ENCODE measurements at places on chromosomes 3 and 15.

GRCh38 chr3:170132335-170132734 is 49.2 kb downstream of the PHC3 start:
- DNase-seq: no peak

- DNase-seq: no peak
These were observed 466.7 kb downstream of the SHQ1 start for GRCh38 chr3:72381584-72381983.

DNA sequence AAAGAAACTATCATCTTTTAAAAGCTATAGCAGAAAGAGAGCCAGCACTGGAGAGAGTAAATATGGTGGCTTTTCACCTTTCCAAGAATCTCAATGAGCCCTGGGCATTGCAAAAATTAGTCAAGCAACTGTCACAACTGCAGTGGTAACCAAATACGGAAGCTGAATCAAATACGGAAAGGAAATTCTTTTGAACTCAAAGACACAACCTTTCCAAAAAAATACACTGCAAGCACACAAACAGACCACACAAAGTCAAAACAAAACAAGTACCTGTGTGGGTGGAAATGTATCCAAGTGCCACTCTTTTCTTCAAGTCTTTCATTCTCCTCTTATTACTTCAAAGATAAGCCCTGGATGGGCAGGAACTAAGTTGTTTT is 17.6 kb downstream of the VGLL4 start:
- DNase-seq: no peak

DNA sequence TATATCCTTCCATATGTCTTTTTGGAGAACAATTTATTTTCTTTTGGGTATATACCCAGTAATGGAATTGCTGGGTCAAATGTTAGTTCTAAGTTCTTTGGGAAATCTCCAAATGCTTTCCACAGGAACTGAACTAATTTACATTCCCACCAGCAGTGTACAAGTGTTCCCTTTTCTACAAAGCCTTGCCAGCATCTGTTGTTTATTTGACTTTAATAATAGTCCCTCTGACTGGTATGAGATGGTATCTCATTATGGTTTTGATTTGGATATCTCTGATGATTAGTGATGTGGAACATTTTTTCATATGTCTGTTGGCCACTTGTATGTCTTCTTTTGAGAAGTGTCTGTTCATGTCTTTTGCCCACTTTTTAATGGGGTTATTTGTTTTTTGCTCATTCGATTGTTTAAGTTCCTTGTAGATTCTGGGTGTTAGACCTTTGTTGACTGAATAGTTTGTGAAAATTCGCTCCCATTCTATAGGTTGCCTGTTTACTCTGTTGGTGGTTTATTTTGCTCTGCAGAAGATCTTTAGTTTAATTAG is 48.4 kb downstream of the TMEM45A start:
- DNase-seq: no peak

GRCh38 chr3:184561913-184562877 is 610 bp downstream of the EPHB3 start:
- DNase-seq: peak; percentile 47

GRCh38 chr15:56969265-56969895 is 50.9 kb downstream of the TCF12 start:
- DNase-seq: no peak

DNA sequence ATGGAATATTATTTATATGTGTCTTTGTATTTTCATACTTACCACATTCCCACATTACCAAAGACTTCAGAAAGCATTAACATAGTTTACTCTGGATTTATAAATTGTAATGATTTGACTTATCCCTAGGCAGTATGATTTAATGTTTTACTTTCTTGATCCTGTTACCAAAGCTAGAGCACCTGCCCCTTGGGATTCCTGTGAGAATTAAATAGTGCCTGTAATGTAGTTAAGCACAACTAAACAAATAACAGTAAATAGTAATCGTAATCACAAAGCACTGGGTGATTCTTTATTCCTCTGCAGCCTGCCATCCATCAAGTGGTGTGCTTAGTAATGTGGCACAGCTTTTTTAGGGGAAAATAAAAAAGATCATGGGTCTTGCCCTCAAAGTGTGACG is 39.1 kb downstream of the ATP2C1 start:
- no peak for DNase-seq

GRCh38 chr3:151047636-151048035 is 37.8 kb upstream of the MED12L start:
- DNase-seq: no peak

DNA sequence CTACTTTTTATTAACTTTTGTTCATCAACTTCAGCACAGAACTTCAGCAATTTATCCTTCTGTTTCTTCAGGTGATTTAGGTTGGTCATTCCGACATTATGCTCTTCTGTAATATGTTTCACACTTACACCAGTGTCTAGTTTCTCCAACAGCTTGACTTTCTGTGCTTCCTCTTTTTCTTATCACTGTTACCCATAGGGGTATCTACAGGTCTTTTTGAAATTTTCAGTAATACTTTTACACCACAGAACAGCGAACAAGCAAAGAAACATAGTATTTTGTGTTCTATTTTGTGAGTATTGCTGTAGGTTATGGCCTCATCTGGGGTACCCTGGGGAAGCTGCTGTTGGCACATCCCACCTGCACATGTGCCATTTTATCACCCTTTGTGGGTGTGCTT is 260.7 kb downstream of the NSUN3 start:
- DNase-seq: no peak

DNA sequence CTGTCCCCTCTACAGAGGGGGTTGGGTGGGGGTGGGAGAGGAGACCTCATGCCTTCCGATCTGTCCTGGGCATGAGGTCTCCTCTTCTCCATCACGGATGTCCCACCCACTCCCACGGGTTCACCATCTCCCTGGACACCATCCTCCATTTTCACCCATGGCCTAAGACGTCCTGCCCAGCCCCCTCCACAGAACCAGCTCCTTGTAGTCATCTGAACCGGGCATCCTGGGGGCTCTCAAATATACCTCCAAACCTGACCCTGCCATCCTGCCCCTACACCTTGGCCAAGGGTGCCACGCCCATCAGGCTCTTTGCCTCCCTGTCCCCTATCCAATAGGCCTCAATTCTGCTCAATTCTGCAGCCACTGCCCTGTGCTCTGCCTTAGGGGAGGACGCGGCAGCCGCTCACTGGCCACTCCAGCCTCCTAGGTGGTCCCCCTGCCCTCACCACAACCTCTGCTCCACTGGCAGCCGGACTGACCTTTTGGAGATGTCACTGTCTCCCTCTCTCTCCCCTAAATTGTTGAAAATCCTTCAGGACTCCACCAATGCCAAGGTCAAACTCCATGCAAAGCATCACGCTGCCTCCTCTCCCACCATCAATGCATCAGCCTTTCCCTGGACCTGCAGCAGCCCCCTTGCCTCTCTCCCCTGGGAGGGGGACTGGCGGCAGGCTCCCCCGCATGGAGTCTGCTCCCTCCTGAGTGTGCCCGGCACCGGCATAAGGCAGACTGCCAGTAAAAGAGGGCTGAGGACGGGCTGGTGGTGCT is 9.4 kb upstream of the ANPEP start:
- no peak for DNase-seq

- DNase-seq: no peak
These were observed 225.5 kb downstream of the ARPP21 start for GRCh38 chr3:35864871-35865270.

- no peak for DNase-seq
These were observed 49.3 kb downstream of the FGD5 start for GRCh38 chr3:14867936-14868570.

- no peak for DNase-seq
These were observed 187.7 kb downstream of the SATB1 start for GRCh38 chr3:18237251-18238005.

GRCh38 chr3:178514401-178514800 is 21.8 kb upstream of the KCNMB2 start:
- no peak for DNase-seq

DNA sequence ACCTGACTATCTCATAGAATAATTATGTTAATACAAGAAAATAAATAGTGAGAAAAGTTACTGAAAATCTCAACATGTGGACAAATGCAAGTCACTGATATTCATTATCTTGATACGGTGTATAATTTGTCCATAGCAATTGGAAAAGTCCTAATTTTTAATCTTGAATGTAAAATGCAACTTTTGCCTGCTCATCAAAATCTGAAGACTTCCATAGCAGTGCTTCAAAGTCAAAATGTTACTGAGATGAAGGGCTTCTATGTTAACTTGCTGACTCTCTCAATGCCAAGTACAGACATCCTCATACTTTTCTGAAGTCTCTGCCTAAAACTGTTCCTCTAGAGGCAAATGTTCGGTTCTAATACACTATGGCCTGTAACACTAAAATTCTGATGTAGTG is 1300.1 kb upstream of the EPHA6 start:
- no peak for DNase-seq

GRCh38 chr3:134649106-134649705 is 1.6 kb downstream of the KY start:
- DNase-seq: no peak

GRCh38 chr15:101083336-101084045 is 164.3 kb downstream of the LRRK1 start:
- DNase-seq: no peak

DNA sequence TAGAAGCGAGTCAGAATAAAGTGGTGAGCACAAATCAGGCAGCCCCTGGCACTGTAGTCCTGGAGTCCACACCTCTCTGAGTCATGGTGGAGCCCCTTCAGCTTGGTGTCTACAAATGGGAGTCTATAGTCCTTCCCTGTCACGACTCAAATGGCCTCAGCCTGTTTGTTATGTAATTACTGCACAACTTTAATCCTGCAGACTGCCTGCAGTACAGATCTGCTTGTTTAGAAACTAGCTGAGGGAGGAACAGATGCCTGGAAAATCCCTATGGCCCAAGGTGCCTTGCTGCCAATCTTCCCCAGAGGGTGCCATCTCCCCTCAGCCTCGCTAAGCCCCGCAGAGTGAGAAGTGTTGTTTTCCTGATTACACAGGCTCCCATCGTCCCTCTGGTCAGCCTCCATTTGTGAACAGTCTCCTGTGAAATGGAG is 3.9 kb upstream of the CXCR6 start:
- no peak for DNase-seq

DNA sequence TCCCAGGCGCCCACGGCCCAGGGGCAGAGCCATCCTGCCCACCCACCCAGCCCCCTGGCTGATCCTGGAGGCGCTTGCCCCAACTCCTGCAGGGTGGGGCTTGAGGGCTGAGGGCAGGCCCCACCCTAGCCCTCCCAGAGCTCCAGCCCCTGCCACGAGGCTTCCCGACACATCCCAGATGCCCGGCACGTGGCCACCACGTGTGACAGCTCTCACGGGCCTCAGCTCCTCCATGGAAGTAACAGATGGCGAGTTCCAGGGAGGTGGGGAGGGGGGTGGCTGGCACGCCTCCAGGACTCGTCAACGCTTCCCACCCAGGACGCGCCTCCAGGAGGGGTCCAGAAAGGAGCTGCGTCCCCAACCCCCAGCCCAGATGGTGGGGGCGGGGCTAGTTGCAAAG is 29.1 kb downstream of the PLXND1 start:
- no peak for DNase-seq

GRCh38 chr3:125271127-125271526 is 58.6 kb upstream of the SLC12A8 start:
- no peak for DNase-seq

GRCh38 chr15:39599871-39600270 is 19.0 kb downstream of the THBS1 start:
- no peak for DNase-seq

- no peak for DNase-seq
These were observed 129.2 kb upstream of the PLXND1 start for GRCh38 chr3:129735638-129736037.

DNA sequence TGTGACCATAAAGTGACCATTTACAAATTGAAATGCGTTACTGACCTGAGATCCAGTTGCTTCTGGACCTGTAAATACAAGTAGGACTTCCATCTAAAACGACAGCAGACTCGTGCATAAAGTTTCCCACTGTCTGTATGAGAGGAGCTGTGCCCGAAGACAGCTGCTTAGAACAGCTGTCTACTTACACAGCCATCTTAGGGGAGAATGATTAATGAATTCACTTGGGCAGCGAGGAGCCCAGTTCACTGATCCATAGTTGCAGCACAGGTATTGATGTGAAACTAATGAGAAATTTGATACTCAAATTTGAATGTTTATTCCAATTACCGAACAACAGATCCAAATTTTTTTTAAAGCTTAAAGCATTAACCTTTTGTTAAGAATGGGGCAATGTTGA is 748.1 kb downstream of the NR2F2 start:
- no peak for DNase-seq

GRCh38 chr3:196916221-196916620 is 26.1 kb downstream of the NCBP2 start:
- DNase-seq: no peak

DNA sequence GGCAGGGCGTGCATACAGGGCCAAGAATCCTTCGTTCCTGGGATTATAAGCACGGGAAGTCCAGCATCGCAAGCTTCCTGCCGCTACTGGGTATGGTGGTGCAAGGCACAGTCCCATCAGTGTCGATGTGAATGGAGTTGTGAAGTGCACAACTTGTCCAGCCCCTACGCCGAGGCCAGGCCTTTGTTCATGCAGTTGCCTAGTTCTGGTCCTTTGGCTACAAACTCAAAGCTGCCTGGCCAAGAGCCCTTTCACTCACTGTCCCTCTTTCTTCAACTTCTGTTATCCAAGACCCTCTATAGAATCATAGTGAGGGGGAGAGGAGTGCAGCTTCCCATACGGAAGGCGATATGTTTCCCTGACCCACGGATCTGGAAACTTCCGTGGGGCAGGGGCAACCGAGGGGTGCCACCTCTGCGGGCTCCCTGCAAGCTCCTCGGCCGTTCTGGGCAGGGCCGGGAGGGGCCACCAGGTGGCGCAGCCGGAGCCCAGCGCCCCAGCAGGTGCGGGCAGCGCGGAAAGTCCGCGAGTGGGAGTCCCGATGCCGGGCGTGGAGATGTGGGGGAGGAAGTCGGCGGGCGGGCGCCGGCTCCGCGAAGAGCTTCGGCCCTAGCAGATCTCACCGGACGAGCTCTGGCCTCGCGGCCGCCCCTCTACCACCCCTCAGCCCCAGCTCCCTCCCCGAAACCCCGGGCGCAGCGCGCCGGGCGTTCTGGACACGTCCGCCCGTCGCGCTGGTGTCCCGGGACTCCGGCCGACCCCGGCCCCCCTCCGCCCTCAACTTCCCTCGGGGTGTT is 693 bp downstream of the RASGRP1 start:
- DNase-seq: peak; percentile 84

- no peak for DNase-seq
These were observed 56.9 kb downstream of the AMOTL2 start for GRCh38 chr3:134317106-134317947.

DNA sequence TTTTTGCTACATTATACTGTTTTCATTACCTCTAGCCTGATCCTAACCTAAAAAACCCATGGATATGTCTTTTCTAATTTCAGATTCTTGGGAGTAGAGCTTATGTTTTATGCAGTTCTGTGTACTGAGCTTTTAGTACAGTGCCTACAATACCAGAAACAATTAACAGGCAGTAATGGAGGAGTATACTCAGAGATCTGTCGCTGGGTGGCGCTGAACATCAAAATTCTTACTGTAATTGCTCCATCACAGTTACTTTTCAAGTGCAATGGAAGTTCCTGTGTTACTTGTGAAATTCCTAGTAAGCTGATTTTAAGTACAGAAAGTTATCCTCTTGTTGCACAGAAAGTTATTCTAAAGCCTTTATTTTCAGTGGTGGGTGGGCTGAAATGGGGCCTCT is 66.9 kb downstream of the RNF13 start:
- DNase-seq: peak; percentile 58

- DNase-seq: no peak
These were observed 30.5 kb upstream of the APH1B start for GRCh38 chr15:63246691-63247469.

GRCh38 chr15:39118510-39118909 is 462.4 kb upstream of the THBS1 start:
- no peak for DNase-seq

Data from nephron progenitor cell (in vitro differentiated cells).